ENCODE measurements at places on chromosomes 4 and X. TPM values are rescaled to one million over a fixed set of nuclear protein-coding genes. Genes with fewer than 3 reads are reported as not detected.

The NLGN4X gene
- 23.5 TPM for total RNA-seq

The TMPRSS11F gene
- 0.86 TPM for total RNA-seq

The MUC7 gene
- not detected for total RNA-seq

The PTTG2 gene
- total RNA-seq, result not detected

The VEGFD gene
- 0.70 TPM for total RNA-seq

The EDNRA gene
- 140 TPM for total RNA-seq

The LPAR4 gene
- 2.0 TPM for total RNA-seq

The PDE5A gene
- 24.2 TPM for total RNA-seq

The IL13RA2 gene
- 0.74 TPM for total RNA-seq

DNA sequence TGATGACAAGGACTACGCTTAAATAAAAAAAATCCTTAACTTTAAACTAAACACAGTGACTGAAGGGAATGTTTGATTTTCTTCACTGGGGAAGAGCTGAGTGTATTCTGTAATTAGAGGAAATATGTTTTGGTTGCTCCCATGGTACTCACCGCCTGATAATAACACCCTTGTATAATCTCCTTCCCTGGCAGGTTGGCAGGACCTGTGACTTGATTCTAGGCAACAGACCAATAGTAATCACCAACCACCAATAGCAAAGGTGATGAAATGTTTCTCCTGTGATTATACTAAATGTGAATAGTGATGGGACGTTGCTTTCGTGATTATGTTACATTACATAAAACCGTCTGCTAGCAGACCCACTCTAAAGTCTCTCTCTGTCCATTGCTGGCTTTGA, 536.8 kb upstream of the CPEB2 start:
- no peak overlapping the region for H3K4me3 ChIP-seq
- H3K4me1 ChIP-seq, result no peaks in the 10 kb centered on the region
- peaks cover 9% of the 10 kb centered on the region for H3K27me3 ChIP-seq
- no peak for DNase-seq

GRCh38 chr4:183798301-183799253, 106.5 kb upstream of the STOX2 start:
- peaks cover 38% of the 10 kb centered on the region for H3K4me1 ChIP-seq
- H3K27me3 ChIP-seq, result no peaks in the 10 kb centered on the region
- H3K4me3 ChIP-seq, result peak overlapping the region; percentile 87
- no peak for DNase-seq
- peak overlapping the region; percentile 98 for H3K27ac ChIP-seq
- H3K36me3 ChIP-seq, result peaks cover 8% of the 10 kb centered on the region

- H3K36me3 ChIP-seq, result no peaks in the 10 kb centered on the region
- peaks cover 3% of the 10 kb centered on the region for H3K27me3 ChIP-seq
- H3K4me1 ChIP-seq, result peaks cover under 1% of the 10 kb centered on the region
- H3K4me3 ChIP-seq, result no peak overlapping the region
- no peak overlapping the region for H3K27ac ChIP-seq
- no peak for DNase-seq
These were observed 6.2 kb downstream of the TIGD4 start for GRCh38 chr4:152773339-152773738.

DNA sequence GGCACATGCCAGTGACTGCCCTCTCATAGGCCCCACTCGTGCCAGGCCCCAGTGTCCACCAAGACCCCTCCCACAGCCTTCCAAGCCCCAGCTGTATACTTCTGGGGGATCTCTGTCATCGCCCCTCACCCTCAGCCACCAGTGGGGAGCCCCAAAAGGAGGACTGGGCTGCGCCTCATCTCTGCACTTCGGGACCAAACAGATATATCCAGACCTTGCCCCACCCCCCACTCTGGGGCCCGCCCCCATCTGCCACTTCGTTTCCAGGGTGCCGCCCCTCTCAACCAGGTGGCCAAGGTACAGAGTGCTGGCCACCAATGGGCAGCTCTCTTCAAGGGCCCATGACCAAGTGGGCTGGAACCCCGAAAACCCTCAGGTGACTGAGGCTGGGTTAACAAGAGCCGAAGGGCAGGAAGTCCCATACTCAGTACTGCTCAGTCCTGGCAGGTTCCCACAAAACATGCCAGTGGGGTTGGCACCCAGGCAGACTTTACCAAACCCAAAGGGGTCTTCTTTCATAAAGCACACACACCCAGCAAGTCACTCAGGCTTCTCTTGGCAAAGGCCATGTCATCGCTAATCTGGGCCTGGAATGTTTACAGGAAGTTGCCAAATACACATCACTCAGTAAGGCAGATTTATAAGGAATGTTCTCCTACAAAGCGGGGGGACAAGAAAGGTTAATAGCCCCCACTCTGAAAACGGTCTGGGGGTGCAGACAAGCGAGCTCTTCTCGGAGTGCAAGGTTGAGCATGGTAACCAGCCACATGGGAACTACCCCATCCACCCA, 4.4 kb downstream of the ZFYVE28 start:
- peaks cover 77% of the 10 kb centered on the region for H3K27me3 ChIP-seq
- no peak overlapping the region for H3K4me3 ChIP-seq
- H3K27ac ChIP-seq, result no peak overlapping the region
- peaks cover 12% of the 10 kb centered on the region for H3K4me1 ChIP-seq

GRCh38 chr4:88106205-88106604, 52.2 kb downstream of the ABCG2 start:
- H3K27ac ChIP-seq, result no peak overlapping the region
- no peak overlapping the region for H3K4me3 ChIP-seq
- DNase-seq, result no peak

DNA sequence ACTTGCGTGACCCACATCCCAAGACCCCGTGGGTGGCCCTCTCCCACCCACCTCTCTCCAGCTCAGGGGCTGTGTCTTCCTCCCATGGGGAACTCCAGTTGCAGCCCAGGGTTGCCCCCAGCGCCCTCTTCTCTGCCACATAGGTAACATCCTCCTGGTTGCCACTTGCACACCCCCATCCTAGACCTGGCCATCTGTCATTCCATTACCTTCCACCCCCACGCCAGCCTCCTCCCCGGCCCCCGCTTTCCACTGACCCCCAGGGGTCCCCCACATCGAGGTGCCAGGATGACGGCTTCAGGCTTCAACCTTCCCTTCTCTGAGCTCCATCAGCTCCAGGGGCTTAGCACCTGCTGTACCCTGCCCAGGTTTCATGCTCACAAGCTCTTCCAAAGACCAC, 28.1 kb upstream of the IL3RA start:
- H3K4me3 ChIP-seq, result no peak overlapping the region
- no peaks in the 10 kb centered on the region for H3K4me1 ChIP-seq
- H3K27me3 ChIP-seq, result no peaks in the 10 kb centered on the region
- H3K36me3 ChIP-seq, result peaks cover 8% of the 10 kb centered on the region
- no peak overlapping the region for H3K27ac ChIP-seq

DNA sequence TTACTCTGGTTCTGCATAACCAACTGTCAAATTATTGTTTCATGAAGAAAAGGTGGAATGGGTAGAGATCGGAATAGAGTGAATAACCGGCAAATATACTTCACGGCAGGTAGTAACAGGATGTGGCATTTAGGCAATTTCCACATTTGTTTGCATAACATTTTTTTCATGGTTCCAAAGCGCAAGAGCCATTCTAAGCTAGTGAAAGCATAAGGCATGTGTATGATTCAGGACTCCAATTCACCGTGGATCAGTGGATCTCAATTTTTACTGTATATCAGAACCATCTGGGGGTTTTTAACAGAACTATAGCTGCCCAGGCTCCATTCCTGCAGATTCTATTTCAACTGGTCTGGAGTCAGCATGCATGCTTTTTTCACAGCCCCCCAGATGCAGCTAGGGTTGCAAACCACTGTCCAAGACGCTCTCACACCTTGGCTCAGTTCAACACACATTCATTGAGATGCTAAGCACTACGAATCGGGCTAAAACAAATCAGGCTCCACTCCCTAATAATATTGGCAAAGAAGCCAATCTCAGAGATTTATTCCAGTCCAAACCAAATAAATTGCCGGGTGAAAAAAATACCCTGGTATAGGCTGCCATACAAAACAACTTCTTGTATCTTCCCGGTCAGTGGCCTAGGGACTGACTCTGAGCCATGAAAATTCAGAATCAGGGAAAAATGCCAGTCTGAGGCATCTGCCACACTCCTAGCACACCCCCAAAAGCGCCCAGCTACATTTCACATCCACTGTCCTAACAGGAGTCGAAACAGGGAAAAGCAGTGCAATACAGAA, 30.0 kb downstream of the AFAP1 start:
- peaks cover 62% of the 10 kb centered on the region for H3K4me1 ChIP-seq
- DNase-seq, result no peak
- H3K27me3 ChIP-seq, result no peaks in the 10 kb centered on the region
- H3K36me3 ChIP-seq, result no peaks in the 10 kb centered on the region
- H3K4me3 ChIP-seq, result no peak overlapping the region

DNA sequence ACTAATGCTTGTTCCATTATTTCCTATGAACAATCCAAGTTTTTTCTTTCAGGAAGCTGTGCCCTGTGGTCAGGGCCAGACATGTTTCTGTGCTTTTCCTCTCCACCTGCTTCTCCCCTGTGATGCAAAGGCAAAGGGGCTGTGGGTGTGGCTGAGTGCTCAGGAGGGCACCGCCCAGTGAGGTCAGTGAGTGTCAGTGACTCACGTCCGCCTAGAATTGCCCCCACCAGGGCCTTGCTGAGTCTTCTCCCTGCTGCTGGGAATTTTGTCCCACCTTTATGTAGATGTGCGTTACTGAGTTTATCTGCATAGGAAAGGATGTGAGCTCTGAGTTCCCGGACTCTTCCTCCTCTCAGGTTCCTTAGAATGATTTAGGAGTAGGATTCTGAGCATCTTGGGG, 283.2 kb downstream of the DCHS2 start:
- H3K4me1 ChIP-seq, result peaks cover 10% of the 10 kb centered on the region
- H3K4me3 ChIP-seq, result no peak overlapping the region
- H3K36me3 ChIP-seq, result no peaks in the 10 kb centered on the region
- no peak overlapping the region for H3K27ac ChIP-seq
- DNase-seq, result no peak

GRCh38 chr4:129246145-129246544, 150.2 kb downstream of the C4orf33 start:
- H3K4me1 ChIP-seq, result peaks cover 21% of the 10 kb centered on the region
- peaks cover 50% of the 10 kb centered on the region for H3K27me3 ChIP-seq
- H3K27ac ChIP-seq, result no peak overlapping the region

DNA sequence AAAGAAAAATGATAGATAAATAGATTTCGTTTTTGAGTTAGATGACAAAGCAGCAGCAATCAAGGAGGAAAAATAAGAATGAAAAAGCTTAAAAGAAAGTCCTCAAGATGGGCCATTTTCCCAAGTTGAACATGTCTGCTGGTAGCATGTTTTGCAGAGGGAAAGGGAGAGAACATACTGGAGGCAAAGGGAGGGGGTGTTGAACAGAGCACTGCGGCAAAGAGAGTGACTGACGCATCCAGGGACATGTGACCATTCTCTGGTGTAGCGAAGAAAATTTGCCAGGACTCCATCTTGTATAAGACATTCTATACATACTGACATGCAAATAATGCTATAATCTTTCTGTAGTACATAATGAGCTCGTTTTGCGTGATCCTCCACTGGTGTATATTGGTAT, 1.2 kb downstream of the LINC00632 start:
- no peaks in the 10 kb centered on the region for H3K27me3 ChIP-seq
- peak overlapping the region; percentile 83 for H3K27ac ChIP-seq
- no peaks in the 10 kb centered on the region for H3K36me3 ChIP-seq
- peaks cover 26% of the 10 kb centered on the region for H3K4me1 ChIP-seq
- no peak for DNase-seq

DNA sequence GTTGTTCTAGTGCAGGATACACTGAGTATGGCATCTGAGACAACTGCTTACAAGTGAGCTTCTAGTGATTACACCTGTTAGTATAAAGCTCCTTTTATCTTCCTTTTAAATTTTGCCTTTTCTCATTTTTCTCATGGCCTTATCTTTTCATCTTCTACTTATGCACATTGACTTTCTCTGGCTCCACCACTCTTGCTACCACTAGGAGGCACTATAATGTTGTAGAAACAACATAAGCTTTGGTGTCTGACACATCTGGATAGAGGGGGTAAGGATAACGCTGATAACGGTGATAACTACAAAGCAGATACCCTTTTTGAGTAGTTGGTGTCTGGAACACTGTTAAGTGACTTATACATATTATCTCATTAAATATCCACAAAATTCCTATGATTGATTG, 187.4 kb upstream of the TEX13C start:
- no peaks in the 10 kb centered on the region for H3K27me3 ChIP-seq
- no peak overlapping the region for H3K27ac ChIP-seq
- H3K36me3 ChIP-seq, result no peaks in the 10 kb centered on the region
- H3K4me3 ChIP-seq, result no peak overlapping the region

GRCh38 chr4:112953262-112953661, 96.2 kb upstream of the ANK2 start:
- no peaks in the 10 kb centered on the region for H3K27me3 ChIP-seq
- no peaks in the 10 kb centered on the region for H3K36me3 ChIP-seq
- no peak overlapping the region for H3K27ac ChIP-seq
- DNase-seq, result no peak
- no peaks in the 10 kb centered on the region for H3K4me1 ChIP-seq

- no peak for DNase-seq
- no peak overlapping the region for H3K4me3 ChIP-seq
- peak overlapping the region; percentile 34 for H3K27ac ChIP-seq
- H3K4me1 ChIP-seq, result peaks cover 33% of the 10 kb centered on the region
These were observed 177.8 kb upstream of the DKK2 start for GRCh38 chr4:107213880-107214279.

DNA sequence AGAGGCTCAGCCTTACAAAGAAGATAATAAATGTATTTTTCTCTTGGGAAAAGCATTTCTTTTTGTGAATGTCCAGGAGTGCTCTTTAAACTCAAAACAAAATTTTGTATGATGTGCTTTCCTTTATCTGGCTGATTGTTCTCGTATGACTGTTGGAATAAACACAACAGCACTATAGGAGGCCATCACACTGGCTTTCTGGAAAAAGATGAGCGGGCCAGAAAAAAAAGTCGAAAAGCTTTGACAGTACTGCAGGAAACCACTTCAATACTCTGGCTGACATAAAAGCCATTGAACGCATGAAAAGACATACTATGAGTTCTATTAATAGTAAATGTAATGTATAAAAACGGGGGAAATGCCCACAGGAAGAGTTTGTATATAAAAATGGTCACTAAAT, 64.7 kb upstream of the CTSO start:
- H3K36me3 ChIP-seq, result no peaks in the 10 kb centered on the region
- H3K27ac ChIP-seq, result no peak overlapping the region
- no peak overlapping the region for H3K4me3 ChIP-seq
- H3K27me3 ChIP-seq, result no peaks in the 10 kb centered on the region

GRCh38 chrX:17027931-17028330, 81.5 kb downstream of the REPS2 start:
- no peak for DNase-seq
- H3K36me3 ChIP-seq, result no peaks in the 10 kb centered on the region
- no peak overlapping the region for H3K27ac ChIP-seq
- H3K4me3 ChIP-seq, result no peak overlapping the region
- H3K4me1 ChIP-seq, result peaks cover 8% of the 10 kb centered on the region
